Left lung (tissue), 14 donors: ENCODE measurements at places on chromosomes 7 and 10. TPM values are rescaled to one million over a fixed set of nuclear protein-coding genes. Genes with fewer than 3 reads are reported as not detected.

FAM25C gene
- polyA plus RNA-seq: not detected

LRRC18 gene
- polyA plus RNA-seq: 2.1 TPM

ACTR3C gene
- 4.7 TPM for polyA plus RNA-seq

CRHR2 gene
- 0.17 TPM for polyA plus RNA-seq
